A549 (cell line): ENCODE measurements at places on chromosomes 11 and 22. TPM values are rescaled to one million over a fixed set of nuclear protein-coding genes. Genes with fewer than 3 reads are reported as not detected.

GRCh38 chr22:46052801-46053562 is 76.0 kb upstream of the WNT7B start:
- no peak for DNase-seq

- DNase-seq: no peak
These were observed 35.1 kb downstream of the C11orf91 start for GRCh38 chr11:33665350-33666106.

GVQW3 gene
- polyA plus RNA-seq: 2.9 to 4.0 TPM (median 3.8 TPM) in 3 replicates

LRRC56 gene
- polyA plus RNA-seq: 0.47 to 1.1 TPM (median 1.0 TPM) in 3 replicates

DNA sequence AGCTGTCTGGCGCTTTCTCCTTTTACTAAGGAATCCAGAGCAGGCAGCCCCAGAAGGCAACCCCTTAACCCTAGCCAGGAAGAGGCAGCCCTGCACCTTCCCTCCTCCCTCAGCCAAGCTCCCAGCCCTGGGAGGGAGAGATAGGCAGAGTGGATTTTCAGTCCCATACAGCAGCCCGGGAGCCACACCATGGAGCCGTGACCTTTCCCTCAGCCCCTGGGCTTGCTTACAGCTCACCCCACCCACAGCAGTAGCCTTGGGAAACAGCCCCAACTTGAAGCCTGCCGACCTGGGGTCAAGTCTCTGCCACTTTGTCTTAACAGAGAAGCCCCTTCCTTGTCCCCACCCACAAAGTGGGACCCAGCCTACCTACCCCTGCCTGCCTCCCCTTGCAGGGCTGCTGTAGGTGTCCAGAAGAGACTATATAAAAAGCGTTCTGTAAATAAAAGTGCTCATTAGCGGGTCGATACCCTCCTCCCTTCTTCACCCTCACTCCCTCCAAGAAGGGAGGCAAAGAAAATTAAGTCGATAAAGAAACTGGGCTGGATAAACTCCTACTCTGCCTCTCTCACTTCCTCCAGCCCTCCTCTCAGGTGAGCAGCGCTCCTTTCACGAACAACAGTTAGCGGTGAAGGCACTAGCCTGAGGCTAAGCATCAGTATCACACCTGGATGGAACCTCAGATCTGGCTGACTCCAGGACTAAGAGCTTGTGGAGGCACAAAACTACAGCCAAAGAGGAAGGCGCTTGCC is 4.2 kb downstream of the TST start:
- no peak for DNase-seq

CD6 gene
- 0.06 to 0.07 TPM in 2 of 3 replicates, not detected in the other for polyA plus RNA-seq

MMP13 gene
- not detected in 3 replicates for polyA plus RNA-seq

GRCh38 chr11:66338276-66339161 is 2.3 kb upstream of the RIN1 start:
- no peak for DNase-seq

SLC22A6 gene
- polyA plus RNA-seq: not detected in 3 replicates

DNA sequence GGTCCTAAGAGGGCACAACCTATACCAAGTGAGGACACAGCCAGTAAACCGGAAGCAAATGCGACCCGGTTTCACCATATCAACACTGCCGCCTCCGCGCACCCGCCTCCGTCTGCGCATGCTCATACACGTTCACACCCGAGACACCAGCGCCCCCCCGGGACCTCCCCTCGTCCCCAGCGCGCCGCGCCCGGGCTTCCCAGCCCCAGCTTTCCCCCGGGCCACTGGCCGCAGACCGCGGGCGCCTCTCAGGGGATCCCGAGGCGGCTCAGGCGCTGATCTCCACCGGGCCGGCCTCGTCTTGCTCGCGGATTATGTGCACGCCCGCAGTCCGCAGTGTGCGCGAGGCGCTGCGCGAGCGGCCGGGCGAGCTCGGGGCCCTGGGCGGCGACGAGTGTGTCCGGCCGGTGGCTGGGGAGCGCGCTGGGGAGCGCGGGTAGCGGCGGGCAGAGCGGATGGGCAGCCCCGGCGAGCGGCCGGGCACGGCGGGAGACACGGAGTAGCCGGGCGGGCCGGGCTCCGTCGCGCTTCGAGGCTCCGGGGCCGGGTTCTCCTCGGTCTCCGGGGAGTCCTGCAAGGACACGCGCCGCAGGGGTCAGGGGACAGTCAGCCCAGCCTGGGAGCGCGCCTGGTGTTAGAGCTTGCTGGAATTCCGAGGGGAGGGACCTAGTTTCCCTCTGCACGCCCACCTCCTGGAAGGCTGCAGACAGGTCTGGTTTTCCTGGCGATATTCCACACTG is 2.0 kb downstream of the HEPN1 start:
- DNase-seq: peak; percentile 45

- DNase-seq: no peak
These were observed 74.4 kb upstream of the GUCY1A2 start for GRCh38 chr11:107092667-107093066.

DNA sequence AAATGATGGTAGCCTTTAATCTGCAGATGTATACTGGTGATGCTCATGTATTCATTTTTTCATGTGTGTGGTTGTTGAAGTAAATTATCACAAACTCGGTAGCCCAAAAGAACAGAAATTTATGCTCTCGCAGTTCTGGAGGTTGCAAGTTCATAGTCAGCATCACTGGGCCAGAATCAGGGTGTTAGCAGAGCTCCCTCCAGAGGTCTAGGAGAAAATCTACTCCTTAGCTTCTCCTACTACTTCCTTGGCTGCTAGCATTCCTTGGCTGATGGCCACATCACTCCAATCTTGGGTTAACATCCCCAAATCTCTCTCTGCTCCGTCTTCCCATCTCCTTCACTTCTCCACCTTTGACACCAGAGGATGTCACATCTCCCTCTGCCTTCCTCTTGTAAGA is 45.3 kb upstream of the GALNT18 start:
- peak; percentile 20 for DNase-seq

- DNase-seq: no peak
These were observed 216.3 kb downstream of the FAT3 start for GRCh38 chr11:92440701-92441442.

PHOX2A gene
- not detected in 3 replicates for polyA plus RNA-seq

ABCG4 gene
- 0.33 to 0.44 TPM (median 0.35 TPM) in 3 replicates for polyA plus RNA-seq

C11orf16 gene
- not detected in 3 replicates for polyA plus RNA-seq

DNA sequence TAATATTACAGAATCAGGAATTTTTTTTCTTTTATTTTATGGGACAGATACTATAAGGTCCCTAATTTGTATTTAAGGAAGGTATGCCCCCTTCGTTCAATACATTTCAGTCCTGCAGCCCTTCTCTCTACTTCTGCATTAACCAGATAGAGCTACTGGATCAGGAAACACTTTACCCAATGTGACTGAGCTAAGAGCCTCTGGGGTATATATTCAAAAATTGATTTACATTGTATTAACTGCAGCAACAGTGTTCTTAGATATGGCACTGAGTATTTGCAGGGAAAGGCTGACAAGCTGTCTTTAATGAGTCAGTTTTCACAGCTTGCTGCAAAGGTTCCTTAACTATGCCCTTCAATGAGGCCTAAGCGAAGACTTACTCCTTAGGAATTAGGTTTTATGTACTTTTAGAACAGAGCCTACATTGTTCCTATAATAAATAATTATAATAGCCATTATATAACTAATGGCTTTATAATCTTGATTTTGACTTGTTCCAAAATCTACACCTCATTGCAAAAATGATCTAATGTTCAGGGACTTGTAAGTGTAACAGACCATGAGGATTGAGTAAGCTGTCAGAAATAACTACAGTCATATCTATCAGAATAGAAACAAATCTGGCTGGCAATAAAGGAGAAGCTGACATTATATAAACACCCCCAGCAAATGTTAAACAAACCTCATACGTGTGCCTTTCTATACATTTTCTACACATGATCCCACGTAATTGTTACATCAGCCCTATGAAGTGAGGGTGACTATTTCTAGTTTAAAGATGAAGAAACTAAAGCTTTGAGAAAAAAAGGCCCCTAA is 55.0 kb downstream of the DDI1 start:
- DNase-seq: no peak

DNA sequence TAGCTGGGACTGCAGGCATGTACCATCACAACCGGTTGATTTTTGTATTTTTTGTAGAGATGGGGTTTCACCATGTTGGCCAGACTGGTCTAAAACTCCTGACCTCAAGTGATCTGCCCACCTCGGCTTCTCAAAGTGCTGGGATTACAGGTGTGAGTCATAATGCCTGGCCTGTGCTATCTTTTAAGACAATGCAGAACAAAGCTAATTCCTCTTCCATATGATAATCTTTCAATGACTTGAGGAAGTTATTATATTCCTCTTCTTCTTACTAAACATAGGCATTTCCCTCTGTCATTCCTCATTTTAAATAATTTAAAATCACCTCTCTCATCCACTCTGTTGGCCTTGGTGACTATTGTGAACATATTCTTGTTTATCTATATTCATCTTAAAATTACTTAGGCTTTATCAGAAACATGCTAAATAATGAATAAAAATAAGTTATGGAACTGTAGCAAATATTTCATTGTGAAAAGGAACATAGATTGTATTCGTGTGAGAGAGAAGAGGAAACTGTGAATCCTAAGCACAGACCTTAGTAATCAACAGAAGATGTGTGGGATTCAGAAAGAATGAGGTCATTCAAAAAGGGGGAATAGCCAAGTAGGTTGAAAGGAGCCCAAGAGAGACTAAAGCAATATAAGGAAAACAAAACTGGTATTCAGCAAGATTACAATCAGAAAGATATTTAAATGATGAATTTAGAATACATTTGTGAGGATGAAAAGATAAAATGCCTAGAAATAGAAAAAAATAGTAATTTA is 269.4 kb downstream of the TTC28 start:
- no peak for DNase-seq

DNA sequence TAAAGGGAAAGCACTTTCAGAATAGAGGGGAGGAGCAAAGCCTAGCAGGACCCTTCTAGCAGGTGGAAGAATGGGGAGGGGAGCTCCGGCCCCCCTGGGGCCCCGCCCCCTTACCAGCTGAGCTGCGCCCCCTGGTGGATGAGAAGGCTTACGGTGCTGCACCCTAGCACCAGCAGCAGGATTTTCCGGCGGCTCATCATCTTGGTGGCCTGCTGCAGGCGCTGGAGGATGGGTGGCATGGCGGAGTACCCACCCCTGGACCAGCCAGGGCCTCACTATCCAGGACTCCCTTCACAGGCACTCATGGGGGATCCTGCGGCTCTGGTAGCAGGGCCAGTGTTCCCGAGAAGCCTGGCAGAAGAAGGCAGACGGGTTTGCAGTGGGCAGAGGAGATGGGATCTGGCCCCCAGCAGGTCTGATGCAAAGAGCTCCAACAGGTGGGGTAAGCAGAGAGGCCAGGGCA is 3.8 kb downstream of the GAL3ST3 start:
- DNase-seq: peak; percentile 95

UPK2 gene
- 0.41 to 0.92 TPM (median 0.50 TPM) in 3 replicates for polyA plus RNA-seq

DNA sequence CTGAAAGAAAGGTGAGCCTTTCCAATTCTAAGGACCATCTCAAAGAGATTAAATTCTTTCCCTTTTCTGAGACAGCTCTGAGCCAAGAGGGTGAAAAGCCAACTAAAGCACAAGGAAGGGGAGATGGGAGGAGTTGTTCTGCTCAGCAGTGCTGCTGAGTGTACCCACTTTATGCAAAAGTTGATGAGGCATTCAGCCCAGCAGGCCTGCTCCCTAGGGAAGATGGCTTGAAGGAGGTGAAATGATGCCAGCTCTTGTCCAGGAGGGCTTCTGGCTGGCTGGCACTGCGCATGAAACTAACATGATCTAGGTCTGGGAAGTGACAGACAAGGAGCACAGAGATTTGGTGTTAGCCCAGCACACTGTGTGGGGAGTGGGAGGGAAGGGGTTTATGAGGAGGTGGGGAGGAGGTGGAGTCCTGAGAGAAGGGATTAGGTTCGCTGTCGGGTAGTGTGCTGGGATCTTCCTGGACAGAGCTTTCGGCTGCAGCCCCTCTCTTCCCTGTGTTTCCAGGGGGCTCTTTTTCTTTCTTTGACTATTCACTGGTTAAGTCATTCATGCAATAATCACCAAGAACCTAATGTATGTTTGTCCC is 225.5 kb upstream of the NARS2 start:
- no peak for DNase-seq

DNA sequence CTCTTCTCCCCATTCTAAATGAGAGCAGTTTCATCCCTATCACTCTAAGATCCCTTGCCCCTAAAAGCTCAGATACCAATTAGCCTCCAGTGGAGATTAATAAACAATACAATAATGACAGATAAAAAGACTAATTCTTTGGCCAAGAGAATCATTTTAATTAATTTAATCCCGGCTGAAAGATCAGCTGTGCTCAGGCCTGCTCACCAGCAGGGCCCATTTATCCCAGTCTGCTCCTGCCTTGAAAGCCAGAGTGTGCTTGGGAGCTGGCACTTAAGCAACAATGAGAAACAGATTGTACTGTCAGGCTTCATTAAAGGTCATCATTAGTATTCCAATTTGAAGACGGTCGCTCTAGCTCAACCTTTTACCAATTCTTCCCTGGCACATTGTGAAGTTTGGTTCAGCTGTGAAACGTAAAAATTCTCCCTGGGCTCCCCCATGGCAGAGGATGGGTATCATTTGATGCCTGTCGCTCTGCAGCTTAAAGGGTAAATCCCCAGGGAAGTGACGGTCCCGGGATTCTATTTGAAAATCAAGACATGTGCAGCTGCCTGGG is 36.1 kb upstream of the HTATIP2 start:
- no peak for DNase-seq

DNA sequence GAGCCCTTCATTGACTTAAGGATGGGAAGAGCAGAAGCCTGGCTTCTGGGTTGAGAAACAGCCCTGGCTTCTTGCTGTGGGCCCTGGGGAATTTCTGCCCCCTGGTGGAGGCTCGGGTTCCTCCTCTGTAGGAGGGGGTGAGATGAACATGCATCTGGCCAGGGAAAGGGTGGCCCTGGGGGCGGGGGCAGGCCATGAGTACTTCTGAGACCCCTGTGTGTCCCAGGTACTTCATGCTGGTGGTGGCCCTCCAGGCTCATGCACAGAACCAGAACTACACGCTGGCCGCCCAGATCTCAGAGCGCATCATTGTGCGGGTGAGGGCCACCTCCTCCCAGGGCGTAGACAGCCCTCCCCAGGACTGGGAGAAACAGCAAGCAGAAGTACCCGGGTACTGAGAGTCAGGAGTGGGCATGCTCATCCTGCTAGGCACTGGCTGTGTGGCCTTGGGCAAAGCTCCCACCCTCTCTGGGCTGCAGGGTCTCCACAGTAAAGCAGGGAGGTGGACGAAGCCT is 15.8 kb downstream of the TMEM258 start:
- peak; percentile 94 for DNase-seq

DNA sequence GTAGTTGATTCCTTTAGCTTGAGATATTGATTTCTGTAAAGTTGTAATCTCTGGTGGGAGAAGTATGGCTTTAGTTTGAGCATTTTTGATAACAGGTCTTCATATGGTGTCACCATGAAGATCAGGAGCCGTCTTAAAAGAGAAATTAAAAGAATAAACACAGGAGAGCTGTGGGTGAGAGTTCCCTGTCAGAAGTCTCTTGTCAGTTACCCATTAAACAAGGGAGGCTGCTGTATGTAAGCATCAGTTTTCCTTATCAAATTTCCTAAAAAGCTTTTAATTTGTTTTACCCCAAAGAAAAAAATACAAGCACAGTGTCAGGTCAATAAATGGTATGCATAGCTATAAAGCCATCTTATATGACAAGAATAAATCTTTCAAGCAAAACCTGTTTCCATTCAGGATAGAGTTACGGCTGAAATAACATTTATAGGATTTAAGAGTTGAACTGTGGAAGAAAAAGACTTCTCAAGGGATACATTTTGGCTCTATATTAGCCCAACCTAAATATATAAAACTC is 767.5 kb downstream of the JRKL start:
- no peak for DNase-seq
